ENCODE measurements at places on chromosomes 16 and 17.
A peak's percentile ranks its signal among the peaks of the same experiment; 100 is the strongest.

DNA sequence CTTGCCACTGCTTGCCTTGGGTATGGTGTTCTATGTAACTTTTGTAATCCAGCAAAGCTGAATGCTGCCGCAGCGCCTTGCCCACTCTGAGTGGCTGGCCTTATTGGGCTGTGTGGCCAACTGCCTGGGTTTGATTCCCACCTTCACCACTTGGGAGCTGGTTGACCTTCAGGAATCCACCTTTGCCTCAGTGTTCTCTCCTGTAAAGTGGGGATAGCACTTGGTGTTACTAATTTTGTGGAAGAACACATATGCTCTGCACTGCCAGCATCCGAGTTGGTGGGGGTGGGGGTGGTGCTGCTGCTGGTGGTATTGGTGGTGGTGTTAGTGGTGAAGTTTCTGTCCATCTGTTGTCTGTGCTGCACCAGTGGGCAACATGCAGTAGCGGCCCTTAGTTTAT lies 32.8 kb downstream of the AKAP1 start:
- no peak for DNase-seq

DNA sequence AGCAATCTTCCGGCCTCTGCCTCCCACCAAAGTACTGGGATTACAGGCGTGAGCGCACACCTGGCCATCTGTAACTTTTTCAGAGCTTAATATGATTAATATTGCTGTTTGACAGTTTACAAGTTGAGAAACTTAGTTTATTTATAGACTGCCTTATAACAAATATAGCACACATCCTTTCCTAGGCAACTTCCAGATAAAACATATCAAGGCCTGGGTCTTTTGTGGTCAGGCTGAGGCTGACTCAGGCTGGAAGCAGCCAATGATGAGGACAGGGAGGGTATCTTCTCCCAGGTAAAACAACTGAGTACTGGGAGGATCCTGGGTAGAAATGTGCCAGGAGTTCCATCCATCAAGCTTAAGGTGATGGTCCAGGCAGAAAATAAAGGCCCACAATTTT lies 16.2 kb downstream of the LUC7L start:
- no peak for DNase-seq

GRCh38 chr17:80270104-80270503 lies 9.5 kb downstream of the RNF213 start:
- DNase-seq: no peak

DNA sequence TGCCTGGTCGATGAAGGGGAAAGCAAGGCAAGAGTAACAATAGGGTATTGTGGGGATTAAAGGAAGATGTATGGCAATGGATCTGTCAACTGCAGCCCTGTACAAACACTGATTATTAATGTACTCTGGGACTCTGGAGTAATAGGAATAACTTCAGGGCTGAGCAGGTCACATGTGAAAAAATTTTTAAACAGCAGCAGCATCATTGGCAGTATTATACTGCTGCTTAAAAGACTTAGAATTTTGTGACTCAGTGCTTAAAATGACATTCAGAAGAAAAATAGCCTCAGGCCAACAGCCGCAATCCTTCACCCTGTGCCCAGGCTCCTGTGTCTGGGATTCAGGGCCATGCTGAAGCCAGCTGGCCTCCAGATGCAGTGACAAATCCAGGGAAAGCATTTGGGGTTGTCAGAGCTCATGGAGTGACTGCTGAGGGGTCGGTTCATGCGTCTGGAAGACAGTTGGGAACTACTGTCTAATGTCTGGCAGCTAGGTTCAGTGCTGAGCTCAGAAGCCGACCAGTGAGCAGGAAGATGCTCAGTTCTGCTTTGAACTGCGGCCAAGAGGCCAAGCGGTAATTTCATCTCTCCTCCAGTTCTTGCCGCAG lies 22.2 kb downstream of the TEX2 start:
- no peak for DNase-seq

DNA sequence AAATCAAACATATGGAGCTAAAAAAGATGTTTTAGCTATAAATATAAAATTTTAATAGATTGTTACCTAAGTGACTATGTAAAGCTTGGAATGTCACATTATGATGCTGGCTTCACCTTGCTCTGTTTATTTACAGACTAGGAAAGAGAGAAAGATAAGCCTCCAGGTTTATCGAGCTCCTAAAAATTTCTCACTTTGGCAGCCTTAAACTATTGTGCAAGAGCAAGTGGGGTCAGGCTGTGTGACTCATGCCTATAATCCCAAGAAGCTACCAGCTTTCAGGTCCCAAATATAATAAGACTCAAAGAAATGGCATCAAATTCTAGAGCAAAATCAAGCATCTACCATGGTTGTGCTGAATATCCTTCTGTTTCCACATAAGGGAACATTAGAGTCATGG lies 34.3 kb upstream of the PRSS54 start:
- DNase-seq: no peak

- no peak for DNase-seq
Measured at GRCh38 chr17:3867606-3868005, 21.6 kb upstream of the NCBP3 start.

GRCh38 chr16:81238296-81239011 lies at the start of gene BCO1:
Gene BCO1 (plus strand): TSS chr16:81238689. CDS start chr16:81238909, 220 bp downstream.
- no peak for DNase-seq

DNA sequence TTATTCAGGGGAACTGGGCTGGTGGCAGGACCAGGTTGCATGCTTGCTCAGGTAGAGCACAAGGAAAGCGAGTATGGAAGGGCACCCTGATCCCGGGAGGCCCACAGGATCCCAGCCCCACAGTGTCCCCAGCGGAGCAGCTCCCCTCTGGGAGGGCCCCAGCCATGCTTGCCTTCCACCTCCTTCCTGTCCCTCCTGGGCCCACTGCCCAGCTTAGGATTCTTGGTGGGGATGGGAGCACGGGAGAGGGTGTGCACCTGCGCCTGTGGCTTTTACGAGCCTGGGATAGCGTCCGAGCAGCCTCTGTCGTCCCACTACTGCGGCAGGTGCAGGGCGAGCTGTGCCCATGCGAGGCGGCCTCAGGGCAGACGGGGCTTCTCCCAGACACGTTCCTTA lies 114.5 kb downstream of the BANP start:
- no peak for DNase-seq

DNA sequence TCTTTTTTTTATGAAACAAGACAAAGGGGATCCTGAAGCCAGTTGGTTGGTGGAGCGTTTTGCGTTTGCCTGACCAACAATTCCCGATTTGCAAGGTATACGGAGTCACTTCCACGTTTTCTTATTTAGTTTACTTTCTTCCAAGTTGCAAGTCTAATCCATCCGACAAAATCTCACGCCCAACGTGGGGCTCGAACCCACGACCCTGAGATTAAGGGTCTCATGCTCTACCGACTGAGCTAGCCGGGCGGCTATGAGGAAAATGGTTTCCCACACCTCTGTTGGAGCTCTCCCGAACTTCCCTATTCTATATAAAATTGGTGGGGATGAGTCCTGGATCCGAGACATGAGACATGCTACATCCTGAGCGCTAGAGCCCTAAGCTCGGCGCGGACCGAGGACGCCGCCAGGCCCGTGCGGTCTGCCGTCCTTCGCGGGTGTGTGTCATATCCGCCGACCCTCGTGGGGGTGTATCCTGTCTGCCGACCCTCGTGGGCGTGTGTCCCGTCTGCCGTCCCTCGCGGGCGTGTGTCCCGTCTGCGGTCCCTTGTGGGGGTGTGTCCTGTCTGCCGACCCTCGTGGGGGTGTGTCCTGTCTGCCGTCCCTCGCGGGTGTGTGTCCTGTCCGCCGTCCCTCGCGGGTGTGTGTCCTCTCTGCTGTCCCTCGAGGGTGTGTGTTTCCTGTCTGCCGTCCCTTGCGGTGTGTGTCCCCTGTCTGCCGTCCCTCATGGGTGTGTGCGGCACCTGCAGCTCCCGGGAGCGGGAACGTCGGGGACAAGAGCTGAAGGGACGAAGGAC lies 22.6 kb downstream of the ZNF213 start:
- peak; percentile 59 for DNase-seq

- peak; percentile 69 for DNase-seq
Measured at GRCh38 chr16:27195941-27196595, 7.3 kb upstream of the KDM8 start.

DNA sequence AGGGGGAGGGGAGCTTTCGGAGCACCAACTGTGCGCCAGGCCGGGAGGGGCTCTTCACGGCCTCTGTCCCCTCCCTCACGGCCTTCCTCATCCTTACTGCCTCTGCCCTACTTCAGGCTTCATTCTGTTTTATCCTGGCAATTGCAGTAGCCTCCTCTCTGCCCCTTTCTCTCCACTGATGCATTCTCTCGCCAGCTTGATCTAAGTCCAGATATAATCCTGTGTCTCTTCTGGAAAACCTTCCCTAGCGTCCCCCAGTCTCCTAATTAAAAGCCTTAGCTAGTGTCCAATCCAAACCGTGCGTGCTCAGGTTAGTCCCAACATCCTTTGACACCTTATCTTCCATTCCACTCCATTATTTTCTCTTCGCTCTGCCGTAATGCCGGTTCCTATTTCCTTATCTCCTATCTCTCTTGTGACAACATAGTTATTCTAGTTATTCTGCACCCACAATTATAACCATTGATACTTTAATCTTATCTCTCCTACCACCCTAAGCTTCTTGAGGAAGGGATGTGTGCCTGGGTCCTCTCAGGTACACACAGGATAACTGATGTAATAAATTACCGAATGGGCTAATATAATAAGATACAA lies 869 bp downstream of the ZNF48 start:
- DNase-seq: no peak

DNA sequence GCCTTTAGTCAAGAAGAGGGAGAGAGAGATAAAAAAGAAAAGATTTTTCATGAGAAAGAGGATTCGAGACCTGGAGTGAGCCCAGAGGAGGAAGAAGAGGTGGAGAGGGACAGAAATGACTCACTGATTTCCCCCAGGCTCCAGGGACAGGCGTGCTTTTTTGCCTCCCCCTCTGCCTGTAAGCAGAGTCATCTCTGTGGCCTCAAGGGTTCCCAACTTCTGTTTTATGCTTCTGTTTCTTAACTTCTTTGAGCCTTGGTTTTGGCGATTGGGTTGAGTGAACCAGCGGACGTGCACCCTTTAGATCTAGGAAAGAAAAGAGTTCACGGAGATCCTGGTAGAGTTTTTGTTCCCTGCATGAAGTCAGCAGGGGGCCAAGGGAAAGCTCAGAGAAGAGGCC lies 147.9 kb upstream of the NOL11 start:
- no peak for DNase-seq

DNA sequence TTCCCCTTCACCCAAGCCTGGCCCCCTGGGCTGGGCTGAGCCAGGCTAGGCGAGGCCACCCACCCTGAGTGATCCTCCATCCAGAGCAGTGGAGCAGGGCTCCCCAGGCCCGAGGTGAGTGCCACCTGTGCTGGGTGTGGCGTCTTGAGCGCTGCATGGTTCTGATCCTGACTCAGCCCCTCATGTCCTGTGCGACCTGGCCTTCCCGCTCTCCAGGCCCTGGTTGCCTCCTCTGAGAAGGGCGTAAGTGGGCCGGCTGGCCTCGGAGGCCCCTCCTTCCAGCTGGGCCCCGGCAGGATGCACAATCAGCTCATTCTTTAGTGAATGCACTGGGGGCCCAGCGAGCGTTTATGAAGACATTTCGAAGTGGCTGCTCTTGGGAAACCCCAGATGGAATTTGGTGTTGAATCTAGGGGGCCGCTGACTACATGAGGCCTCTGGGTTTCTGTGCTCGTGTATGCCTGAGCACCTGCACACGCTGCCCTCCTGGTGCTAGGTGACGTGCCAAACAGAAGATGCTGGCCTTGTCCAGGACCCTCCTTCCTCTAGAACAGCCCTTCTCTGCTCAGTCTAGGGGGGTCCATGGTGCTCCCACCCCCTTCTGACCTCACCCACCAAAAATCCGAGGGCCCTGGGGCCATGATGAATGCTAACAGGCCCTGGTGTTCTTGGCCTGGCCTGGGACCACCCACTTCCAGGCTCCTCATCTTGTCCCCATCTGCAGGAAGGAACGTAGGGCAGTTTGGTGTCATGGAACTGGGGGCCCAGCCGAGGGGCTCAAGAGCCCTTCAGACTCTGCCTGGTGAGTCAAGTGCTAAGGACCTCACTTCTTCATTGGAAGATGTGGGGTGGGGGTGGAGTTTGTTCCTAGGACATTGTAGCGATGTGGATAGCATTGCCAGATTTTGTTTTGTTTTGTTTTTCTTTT lies 3.6 kb upstream of the TMEM92 start:
- DNase-seq: no peak

- DNase-seq: no peak
Measured at GRCh38 chr17:66939461-66940114, 24.9 kb upstream of the CACNG4 start.
